ENCODE measurements at places on chromosomes 5 and 9. TPM values are rescaled to one million over a fixed set of nuclear protein-coding genes. Genes with fewer than 3 reads are reported as not detected.

Gene ARL14EPL
- total RNA-seq, result not detected

Gene BSPRY
- total RNA-seq, result 0.58 TPM

Gene NKD2
- total RNA-seq, result 2.9 TPM

Gene TRPM3
- 0.31 TPM for total RNA-seq

Gene LECT2
- total RNA-seq, result 20.6 TPM

Gene SLC36A2
- total RNA-seq, result not detected

Gene PCDHB8
- 0.19 TPM for total RNA-seq

Gene FBXO38
- 21.1 TPM for total RNA-seq

Gene CTXN3
- not detected for total RNA-seq

Gene ZNF658
- total RNA-seq, result 1.5 TPM

GRCh38 chr9:18793122-18793521 is 239.9 kb downstream of the SAXO1 start:
- no peak for DNase-seq

- DNase-seq, result no peak
Observed at GRCh38 chr5:177972613-177973012, 23.4 kb downstream of the PROP1 start.

- DNase-seq, result no peak
Observed at GRCh38 chr5:139150367-139150999, 47.7 kb downstream of the SIL1 start.

- DNase-seq, result no peak
Observed at GRCh38 chr5:143560378-143560777, 156.9 kb upstream of the NR3C1 start.

DNA sequence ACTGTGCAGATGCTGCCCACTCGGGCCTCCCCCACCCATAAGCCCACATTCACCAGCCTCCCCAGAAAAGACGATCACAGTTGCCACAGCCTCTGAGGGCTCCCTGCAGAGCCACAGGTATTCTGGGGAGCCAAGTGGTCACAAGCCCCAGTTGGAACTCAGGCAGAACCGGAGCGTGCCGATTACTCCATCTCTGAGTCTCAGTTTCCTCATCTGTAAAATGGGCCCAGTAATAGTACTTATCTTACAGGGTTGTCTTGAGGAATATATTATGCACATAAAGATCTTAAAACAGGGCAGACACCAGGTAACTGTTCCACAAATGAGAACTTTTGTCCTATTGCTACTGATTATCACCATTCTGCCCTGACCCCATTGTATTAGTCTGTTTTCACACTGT is 57.7 kb upstream of the FUBP3 start:
- no peak for DNase-seq

DNA sequence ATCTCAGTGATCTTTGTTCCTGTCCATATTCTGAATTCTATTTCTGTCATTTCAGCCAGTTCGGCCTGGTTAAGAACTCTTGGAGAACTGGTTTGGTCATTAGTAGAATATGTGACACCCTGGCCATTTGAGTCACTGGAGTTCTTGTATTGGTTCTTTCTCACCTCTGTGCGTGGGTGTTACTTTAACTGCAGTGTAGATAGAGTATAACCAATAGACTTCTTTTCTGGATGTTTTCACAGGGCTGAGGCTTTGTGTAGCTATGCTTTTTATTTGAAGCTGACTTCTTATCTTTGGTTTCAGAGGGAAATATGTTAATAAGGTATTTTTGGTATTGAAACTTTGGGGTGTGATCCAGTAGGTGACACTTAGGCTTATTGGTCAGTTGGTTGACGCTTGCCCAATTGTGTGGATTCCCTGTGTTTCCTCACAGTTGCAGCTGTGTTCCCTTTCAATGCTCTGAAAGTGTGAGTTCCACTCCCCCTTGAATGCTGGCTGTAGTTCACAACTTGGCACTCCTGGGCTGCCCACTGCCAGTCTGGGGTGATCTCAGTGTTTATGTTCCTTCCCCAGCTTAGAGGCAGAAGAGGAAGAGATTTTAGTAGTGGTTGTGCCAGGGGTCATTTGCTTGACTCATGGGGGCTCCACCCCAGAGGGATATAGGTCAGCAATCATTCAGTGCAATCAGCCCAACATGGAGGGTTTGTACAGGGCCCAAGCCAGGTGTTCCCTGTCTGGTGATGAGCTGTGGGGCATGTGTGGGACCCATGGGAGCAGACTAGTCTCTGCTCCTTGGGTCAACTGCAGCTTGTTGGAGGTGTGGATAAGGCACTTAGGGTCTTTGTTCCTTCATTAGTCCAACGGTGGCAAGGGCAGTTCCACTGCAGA is 34.9 kb upstream of the TEK start:
- DNase-seq, result no peak

GRCh38 chr5:71809446-71809845 is 90.4 kb downstream of the CARTPT start:
- no peak for DNase-seq

DNA sequence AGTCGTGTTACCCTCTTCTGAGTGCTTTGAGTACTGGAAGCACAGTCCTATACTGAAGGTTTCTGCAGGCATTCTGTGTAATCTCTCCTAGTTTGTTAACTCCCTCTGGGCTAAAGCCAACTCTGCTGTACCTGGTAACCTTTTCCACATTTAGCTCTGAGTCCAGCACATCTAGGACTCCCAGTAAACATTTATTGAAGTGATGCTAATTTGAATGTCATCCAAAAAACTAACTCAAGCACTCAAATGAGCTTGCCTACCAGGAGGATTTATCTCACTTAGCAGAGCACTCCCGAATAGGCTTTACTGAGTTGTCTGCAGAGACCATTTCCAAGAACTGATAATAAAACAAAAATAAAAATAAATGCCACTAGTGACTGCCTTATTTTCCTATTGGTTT is 79.5 kb upstream of the NFIB start:
- no peak for DNase-seq

DNA sequence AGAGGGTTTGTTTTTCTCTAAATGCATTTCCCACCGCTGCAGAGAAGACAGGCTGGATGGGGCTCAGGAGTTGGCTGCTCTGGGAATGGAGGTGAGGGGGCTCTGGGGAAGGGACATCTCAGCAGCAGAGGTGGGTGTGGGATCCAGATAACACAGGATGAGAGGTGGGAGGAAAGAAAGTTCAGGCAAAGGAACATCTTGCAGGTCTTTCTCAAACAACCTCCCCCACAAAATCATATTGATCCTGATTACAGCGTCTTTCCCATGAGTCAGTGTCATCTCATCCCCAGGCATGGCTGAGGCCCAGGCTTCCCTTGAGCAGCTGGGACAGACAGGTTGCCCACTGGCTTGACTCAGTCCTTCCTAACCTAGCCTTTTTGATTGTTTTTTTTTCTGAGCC is 11.3 kb upstream of the ACSL6 start:
- DNase-seq, result no peak

DNA sequence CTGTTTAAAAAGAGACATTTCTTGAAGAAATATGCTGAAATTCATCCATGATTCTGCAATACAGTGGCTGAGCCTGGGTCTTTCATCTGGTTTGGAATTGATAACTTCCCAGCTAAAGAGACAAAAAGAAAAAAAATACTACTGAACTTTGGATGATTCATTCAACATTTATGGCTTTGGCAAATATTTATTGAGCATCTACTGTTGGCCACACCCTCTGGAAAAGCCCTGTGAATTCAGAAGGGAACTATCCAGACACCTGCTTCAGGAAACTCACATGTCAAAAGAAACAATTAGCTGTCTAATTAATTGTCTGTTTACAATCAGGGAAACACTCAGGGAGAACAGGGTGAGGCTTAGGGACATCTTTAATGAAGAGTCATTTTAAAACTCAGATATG is 17.8 kb upstream of the ZNF622 start:
- no peak for DNase-seq

DNA sequence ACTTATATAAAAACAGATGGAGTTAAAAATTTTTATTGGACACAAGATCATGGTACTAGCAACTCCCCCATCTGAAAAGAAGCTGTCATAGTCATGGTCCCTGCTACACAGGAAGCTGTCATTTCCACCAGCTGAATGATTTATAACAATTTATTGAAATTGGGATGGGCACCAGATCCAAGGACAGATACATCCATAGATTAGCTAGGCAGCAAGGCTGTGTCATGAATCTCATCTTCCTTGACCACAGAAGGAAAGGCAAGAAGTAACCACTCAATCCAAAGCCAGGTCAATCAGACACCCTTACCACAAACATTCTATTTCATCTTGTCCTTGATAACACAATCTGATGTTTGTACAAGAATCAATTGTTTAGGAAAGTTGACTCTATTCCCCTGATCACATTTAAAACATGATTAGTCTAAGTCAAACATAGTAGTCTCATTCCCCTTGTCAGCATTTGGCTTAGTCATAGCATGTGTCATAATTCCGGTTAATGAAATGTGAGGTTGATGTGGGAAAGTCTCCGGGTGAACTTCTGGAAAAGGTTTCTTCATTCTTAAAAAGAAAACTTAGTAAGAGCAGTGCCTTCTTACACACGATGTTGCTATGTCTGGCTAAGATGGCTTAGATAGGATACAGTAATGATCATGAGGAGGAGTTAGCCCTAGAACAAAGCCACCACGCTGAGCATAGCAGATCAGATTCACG is 462.6 kb upstream of the PAPPA start:
- DNase-seq, result no peak

GRCh38 chr5:116076496-116076895 is 8.3 kb upstream of the COMMD10 start:
- DNase-seq, result no peak

DNA sequence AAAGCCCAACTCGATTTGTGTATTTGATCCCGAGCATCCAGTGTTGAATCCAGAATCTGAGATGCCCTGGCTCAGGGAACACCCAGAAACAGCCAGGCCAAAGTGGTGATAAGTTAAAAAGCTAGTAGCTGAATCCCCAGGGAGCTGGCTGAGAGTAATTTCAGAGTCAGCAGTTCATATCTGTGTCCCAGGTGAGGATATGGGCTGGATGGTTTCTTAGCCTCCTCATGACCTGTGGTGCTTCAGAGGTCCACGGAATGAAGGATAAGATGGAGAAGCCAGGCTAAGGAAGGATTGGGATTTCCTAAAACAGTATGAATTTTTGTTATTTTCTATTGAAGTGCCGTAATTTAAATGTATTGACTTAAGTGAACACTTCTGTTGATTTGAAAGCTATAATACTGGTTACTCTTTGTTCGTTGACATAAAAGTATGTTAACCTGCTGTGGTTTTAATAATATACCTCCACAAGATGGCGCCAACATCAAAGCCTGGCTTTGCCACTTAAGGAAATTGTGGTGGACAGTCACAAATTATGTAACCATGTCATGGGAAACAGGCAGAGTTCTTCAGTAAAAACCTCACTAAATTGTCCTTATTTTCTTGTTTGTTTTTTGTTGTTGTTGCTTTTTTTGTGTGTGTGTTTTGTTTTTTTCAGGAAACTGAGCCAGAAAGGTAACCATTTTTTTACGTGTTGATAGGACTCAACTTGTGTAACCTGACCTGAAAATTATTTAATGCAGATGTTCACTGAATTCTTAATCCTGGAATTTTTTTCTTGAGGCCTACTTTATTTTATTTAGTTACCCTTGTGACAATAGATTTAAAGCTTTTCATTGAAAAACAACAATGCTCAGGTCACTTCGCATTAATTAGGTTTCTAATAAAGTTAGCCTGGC is 11.4 kb downstream of the MTAP start:
- no peak for DNase-seq

DNA sequence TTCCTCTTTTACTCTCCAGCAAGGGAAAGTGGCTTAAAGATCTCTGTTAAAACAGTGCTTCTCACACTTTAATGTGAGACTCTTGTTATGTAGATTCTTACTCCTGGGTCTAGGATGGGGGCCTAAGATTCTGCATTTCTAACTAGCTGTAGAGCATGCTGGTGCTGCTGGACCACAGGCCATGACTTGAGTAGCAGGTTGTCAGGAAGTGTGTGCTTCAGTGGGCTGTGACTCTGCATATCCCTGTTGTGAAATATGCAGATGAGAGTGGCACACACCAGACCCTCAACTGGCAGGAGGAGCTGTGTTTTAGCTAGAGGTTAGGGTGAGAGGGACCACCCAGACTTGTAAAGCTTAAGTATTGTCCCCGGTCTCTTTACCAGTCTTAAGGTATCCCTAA is 191.1 kb upstream of the DMRT1 start:
- DNase-seq, result no peak

- DNase-seq, result peak; percentile 94
Observed at GRCh38 chr5:138927979-138928378, 52.8 kb upstream of the LRRTM2 start.

GRCh38 chr5:135913713-135914626 is 18.3 kb upstream of the IL9 start:
- DNase-seq, result no peak

DNA sequence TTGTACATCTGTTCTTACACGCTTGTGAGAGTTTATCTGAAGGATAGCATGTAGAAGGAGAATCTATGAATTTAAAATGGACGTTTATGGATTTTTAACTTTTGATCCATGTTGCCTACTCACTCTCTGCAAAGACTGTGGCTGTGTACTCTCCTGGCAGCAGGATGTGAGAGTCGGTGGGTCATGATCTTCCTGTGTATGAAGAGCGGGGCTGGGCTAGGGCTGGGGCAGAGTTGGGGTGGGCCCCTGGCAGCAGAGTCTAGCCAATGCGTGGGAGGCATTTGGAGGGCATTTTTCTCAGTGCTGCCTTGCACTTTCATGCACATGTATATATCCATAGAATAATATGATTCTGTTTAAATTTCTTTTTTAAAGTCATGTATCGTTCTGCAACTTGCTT is 24.0 kb upstream of the DAB2IP start:
- no peak for DNase-seq

- no peak for DNase-seq
Observed at GRCh38 chr9:70615464-70616138, 201.1 kb upstream of the KLF9 start.

DNA sequence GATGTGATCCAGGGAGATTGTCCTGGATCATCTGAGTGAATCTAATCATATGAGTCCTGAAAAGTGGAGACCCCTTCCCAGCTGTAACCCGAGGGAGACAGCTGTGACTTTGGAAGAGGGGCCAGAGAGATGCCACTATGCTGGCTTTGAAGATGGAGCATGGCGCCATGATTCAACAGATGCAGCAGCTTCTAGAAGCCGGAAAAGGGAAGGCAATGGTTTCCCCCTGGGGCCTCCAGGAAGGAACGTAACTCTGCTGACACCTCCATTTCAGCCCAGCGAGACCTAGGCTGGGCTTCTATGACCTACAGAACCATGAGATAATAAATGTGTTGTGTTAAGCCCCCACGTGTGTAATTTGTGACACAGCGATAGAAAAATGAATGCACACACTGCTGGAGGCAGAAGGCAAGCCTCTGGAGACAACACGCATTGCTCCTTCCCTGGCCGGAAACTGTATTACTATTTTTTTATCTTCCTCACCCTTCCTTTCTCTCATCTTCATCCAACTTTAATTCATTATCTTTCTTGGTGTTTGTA is 16.6 kb upstream of the SARDH start:
- DNase-seq, result no peak

GRCh38 chr5:134564396-134564795 is 38.9 kb downstream of the JADE2 start:
- no peak for DNase-seq

DNA sequence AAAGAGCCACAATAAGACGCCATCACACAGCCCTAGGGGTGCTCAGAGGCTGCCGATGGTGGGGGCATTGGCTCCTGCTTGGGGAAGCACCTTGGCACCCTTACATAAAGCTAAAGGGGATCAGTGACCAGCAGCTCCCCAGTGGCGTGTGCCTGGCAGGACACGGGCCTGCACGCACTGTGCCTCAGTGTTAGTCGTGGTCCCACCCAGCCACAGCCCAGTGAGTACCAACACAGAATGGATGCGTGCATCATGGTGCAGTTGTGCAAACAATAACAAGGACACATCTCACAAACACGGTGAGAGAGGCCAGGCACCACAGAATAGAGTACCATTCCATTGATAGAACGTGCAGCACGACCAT is 103.2 kb downstream of the WNK2 start:
- peak; percentile 21 for DNase-seq

GRCh38 chr9:27749838-27750237 is 176.6 kb upstream of the C9orf72 start:
- DNase-seq, result no peak

All from right lobe of liver (tissue), 6 donors.